Stimulated activated CD4-positive, alpha-beta T cell treated with anti-CD3 and anti-CD28 coated beads, Interleukin-12 subunit alpha, Interleukin-12 subunit beta, amount 100 ng/mL, for 48 hours (primary cell): ENCODE measurements at places on chromosomes 13 and 19.
A peak's percentile ranks its signal among the peaks of the same experiment; 100 is the strongest.

DNA sequence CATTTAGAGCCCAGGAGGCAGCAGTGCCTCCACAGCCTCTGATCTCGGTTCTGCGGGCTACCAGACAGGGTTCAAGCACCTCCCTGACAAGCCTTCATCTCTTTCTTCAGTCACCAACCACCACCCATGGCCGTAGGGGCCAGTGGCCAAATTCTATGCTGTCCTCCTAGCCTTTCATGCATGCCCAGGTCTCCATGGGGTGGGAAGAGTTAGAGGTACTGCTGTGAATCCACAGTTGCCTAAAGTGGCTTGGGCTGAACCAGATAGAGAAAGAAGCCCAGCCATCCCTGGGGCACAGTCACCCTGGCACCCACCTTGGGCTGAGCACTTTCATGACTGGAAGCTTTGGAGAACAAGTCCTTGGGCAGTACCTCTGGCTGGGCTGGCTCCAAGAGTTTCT is 97.4 kb downstream of the ZDHHC20 start:
- DNase-seq = no peak

DNA sequence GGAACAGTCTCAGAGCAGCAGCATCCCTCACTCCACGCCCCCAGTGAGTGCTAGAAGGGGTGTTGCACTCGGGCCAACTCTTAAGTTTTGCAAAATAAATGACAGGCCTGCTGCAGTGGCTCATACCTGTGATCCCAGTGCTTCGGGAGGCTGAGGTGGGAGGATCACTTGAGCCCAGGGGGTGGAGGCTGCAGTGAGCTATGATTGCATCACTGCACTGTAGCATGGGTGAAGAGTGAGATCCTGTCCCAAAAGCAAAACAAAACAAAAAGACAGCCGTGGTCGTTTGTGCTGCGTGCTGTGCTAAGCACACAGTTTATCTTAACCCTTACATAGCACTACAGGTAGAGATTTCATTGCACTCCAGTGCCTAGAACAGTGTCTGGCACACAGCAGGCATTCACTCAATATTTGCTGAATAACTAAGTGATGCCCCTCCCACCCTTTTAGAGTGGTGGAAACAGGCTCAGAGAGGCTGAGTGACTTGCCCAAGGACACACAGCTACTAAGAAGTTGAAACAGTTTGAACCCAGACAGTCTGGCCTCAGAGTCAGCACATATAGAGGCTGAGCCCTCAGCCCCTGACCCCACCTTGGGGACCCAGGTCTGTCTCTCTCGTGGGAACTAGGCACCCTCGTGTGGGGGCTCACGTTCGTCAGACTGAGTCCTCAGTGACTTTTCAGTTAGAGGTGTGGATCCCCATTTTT is 18.3 kb downstream of the KCNC3 start:
- DNase-seq = no peak

DNA sequence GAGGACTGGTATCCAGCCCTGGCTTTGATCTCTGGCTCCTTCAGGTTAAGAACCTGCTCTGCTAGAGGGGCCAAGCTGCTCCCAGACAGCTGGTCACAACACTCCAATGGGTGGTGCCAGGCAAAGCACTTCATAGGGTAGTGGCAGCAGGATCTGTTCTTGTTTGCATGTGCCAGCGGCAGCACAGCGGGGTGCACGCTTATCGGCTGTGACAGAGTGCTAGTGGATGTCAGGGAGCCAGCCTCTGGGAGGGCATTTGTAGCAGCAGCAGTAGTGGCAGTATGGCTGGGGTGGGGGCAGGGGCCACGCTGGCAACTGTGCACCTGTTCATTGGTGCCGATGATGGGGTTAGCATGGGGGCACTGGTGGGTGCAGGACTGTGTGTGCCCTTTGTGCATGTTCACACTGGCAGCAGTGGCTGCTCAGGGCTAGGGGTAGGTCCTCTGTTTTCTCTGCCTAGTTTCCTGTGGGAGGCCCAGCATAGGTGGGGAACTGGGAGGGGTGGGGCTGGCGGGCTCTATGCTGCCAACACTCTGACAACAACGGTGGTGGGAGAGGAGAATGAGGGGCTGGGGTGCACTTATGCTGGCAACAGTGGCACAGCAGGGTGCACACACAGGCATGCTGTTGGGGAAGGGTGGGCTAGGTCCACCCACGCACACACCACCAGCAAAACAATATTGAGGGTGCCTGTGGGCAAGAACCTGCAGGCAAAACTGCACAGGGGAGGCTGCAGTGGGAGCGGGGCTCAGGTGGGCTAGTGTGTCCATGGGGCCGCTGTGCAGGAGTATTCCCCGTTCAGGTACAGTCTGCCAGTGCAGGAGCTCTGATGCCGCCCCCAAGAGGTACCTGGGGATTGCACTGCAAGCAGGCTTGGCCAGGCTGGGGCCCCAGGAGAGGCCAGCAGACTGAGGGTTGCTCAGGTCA is 19.3 kb downstream of the AP1M1 start:
- DNase-seq = no peak

DNA sequence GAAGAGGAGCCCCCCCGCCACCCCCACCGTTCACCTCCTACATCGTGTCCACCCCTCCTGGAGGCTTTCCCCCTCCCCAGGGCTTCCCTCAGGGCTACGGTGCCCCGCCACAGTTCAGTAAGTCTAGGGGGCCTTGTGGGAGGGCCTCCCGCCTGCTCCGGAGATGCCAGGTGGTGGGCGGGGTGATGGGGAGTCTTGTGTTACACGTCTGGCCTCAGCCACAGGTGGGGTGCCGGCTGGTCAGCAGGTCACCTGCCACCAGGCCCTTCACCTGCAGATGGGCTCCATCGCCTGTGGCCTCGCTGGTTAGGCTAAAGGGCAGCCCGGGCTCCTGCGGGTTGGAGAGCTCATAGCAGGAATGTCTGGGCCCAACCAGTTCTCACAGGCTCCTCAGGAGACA is 8.0 kb upstream of the RPS15 start:
- DNase-seq = no peak

DNA sequence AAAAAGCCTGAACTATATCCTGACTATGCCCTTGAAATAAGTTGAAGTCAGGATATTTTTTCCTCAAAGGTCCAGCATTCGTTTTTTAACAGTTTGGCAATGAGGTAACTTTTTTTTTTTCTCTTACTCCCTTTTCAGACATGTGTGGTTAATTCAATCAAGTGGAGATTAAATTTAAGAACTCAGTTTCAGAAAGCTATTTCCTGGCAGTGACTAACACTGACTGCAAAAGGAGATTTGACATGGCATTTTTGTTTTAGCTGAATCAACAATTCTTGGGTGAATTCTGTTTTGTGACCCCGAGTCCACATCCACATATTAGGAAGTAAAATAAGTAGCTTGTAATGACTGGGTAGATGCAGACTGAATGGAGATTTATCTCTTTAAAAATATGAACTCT is 716.4 kb downstream of the PCDH9 start:
- DNase-seq = no peak

- no peak for DNase-seq
These were observed 141.3 kb downstream of the FGF9 start for GRCh38 chr13:21812192-21812626.

DNA sequence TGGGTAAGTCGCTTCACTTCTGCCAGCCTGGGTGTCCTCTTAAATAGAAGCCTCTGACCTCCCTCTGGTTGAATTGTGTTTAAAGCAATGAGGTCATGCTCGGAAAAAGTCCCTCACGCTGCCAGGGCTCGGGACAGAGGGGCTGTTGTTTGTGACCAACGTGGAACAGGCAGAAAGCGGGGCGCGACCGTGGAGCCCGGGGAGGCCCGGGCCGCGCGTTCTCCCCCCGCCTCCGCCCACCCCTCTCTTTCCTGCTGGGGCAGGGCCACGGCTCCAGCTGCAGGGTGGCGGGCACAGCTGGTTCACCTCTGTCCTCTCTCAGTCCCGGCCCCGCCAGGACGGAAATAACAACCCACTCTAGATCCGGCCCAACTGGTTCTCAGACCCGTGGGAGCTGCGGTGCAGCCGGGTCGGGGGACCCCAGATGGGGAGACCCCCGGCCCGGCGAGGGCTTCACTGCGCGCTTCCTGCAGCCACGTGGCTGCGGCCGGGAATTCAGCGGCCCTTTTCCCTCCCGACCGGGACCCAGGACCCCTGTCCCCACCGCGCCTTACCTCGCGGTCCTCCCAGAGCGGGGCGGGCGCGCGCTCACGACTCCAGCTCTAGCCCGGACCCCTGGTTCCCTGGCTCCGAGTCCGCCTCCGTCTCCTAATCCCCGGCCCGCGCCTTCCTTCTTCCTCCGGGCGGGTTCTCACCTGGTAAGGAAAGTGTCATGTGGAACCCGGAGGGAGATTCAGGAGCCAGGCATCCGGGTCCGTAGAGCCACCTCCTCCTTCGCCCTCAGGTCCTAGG is 1.9 kb downstream of the CDC42EP5 start:
- DNase-seq = no peak

DNA sequence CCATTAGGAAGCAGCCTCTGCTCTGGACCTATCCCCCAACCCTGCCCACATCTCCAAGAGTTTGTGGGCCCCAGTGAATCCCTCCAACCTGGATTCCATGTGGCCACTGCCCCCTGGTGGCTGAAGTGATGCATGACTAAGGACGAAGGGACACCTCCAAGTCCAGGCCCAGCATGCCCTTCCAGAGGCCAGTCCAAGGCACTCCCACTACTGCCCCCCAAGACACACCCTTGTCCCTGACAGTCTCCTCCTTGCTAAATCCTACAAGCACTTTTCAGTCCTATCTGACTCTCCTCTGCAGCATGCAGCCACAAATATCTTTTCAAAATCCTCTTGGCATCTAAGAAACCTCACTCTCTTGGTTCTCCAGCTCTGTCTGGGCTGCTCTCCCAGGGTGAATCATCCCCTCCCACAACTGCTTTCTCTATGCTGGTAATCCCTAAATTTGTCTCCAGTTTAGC is 33.0 kb downstream of the DEDD2 start:
- peak; percentile 68 for DNase-seq

DNA sequence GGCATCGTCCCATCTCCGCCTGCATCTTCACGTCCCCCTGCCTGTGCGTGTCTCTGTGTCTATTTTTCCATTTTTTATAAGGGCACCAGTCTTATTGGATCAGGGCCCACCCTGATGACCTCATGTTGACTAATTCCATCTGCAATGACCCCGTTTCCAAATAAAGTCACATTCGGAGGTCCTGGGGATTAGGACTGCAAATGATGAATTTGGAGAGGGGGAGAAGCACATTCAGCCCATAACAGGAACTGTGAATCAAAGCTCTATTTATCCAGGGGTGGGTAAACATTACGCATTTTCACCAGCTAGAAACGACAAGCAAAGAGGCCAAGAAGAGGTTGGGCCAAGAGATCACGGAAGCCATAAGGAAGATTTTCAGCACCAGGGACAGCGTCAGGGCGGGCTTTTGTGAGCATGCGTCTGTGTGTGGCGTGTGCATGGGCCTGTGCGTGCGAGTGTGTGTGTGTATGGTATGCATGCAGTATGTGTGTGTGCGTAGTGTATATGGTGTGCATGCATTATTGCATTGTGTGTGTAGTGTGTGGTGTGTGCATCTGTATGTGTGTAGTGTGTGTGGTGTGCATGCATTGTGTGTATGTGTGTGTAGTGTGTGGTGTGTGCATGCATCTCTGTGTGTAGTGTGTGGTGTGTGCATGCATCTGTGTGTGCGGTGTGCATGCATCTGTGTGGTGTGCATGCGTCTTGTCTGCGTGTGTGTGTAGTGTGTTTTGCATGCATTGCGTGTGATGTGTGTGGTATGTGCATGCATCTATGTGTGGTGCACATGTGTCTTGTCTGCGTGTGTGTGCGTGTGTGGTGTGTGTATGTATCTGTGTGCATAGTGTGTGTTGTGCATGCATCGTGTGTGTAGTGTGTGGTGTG is 19.6 kb downstream of the CELF5 start:
- peak; percentile 46 for DNase-seq

- no peak for DNase-seq
These were observed 3.2 kb downstream of the PTBP1 start for GRCh38 chr19:800360-801029.

GRCh38 chr13:97234742-97235141 is 12.6 kb downstream of the MBNL2 start:
- no peak for DNase-seq

GRCh38 chr13:106515635-106516254 is 19.7 kb downstream of the EFNB2 start:
- DNase-seq = no peak

- no peak for DNase-seq
These were observed 8.4 kb upstream of the UFM1 start for GRCh38 chr13:38341149-38341692.

GRCh38 chr19:51514866-51515481 is 13.4 kb upstream of the SIGLEC12 start:
- no peak for DNase-seq

- no peak for DNase-seq
These were observed 40.9 kb upstream of the UFM1 start for GRCh38 chr13:38308736-38309135.

DNA sequence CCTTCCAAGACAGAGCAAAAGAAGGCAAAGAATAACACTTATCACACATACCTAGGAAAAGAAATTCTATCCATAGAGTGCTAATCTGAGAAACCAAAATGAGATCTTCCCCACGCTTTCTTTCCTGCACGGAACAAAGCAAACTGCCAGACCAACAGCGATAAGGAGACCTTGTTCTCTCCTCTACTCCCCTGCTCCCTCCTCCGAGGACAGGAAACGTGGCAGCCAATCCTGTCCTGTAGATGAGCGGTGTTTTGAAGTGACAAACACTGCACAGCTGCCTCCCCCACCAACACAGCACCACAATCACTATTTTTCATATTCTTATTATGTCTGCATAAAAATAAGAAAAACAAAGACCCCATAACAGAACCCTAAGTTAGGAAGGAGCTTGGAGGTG is 113.9 kb upstream of the IRS2 start:
- no peak for DNase-seq

GRCh38 chr13:49633710-49634109 is 5.4 kb downstream of the ARL11 start:
- no peak for DNase-seq

DNA sequence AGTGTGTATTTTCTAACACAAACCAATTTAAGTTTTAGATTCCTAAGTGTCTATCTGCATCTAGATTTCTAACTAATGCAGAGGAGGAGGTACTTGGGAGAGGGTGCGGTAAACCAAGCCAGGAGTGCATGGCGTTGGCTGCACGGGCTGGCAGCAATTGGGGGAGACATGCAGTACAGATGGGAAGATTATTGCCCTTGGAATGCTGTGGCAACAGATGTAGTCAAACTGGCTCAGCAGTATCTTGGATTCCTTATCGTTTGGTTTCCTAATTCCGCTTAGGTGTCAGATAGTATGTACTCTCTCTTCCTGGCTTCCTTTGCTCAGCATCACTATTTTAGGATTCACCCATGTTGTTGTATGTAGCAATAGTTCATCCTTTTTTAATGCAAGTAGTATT is 29.4 kb upstream of the STK24 start:
- DNase-seq = no peak

DNA sequence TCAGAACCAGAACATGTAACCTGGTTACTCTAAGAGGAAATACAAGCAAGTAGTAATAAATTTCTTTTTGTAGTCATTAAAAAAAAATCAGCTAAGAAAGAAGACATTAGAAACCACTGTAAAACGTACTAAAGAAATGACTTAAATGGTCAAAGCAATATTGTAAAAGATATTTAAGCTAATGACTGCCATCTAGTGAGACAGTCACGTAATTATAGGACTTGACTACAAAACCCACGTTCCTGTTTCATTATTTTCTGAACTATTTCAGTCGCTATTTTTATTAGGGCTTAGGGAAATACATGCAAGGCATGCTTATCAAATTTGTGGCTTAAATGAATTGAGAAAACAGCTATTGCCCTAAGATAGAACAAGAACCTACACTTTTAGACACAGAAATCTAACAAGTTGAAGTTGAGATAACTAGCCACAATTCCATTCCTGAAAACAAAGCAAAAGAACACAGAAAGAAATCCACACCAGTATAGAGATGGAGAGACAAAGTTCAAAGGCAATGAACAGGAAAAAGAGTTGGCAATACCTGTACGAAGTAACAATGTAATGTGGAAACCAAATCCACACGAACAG is 17.9 kb downstream of the ALG5 start:
- DNase-seq = no peak

- DNase-seq = no peak
These were observed 376.4 kb downstream of the GPC6 start for GRCh38 chr13:93603043-93603442.
